Left lung (tissue), 14 donors: ENCODE measurements at places on chromosomes 12 and 14.
A peak's percentile ranks its signal among the peaks of the same experiment; 100 is the strongest.

GRCh38 chr12:31560516-31560915 is 30.4 kb downstream of the DENND5B start:
- DNase-seq = no peak

GRCh38 chr12:119461636-119462214 is 127.2 kb downstream of the CCDC60 start:
- no peak for DNase-seq

GRCh38 chr14:64504897-64505794 is 576 bp downstream of the ZBTB1 start:
- DNase-seq = peak; percentile 89

DNA sequence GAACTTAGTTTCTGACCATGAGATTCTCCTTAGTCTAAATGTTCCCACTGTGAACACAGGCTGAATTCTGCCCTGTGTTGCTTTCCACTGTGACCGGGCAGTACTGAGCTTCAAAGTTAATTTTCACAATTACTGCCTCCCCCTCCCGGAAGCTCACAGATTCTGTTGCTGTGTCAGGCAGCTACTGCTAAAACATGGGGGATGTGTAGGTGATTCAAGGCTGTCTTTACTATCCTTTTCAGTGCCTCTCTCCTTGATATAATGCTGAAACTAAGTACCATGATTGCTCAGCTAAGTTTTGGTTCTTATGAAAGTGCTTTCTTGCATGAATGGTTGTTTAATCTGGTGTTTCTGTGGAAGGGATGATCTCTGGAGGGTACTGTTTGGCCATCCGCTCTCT is 428.3 kb upstream of the NOVA1 start:
- no peak for DNase-seq

- DNase-seq = peak; percentile 58
These were observed 3.6 kb downstream of the FOXA1 start for GRCh38 chr14:37591311-37591940.

GRCh38 chr14:72945356-72946027 is 19.2 kb downstream of the DCAF4 start:
- peak; percentile 31 for DNase-seq

- DNase-seq = no peak
These were observed 290.5 kb downstream of the NUAK1 start for GRCh38 chr12:105848286-105848685.

- no peak for DNase-seq
These were observed 506.4 kb downstream of the MED13L start for GRCh38 chr12:115771065-115771464.

- no peak for DNase-seq
These were observed 23.0 kb downstream of the LACRT start for GRCh38 chr12:54611715-54612149.
